ENCODE measurements at places on chromosomes 6 and 20.
A peak's percentile ranks its signal among the peaks of the same experiment; 100 is the strongest.

DNA sequence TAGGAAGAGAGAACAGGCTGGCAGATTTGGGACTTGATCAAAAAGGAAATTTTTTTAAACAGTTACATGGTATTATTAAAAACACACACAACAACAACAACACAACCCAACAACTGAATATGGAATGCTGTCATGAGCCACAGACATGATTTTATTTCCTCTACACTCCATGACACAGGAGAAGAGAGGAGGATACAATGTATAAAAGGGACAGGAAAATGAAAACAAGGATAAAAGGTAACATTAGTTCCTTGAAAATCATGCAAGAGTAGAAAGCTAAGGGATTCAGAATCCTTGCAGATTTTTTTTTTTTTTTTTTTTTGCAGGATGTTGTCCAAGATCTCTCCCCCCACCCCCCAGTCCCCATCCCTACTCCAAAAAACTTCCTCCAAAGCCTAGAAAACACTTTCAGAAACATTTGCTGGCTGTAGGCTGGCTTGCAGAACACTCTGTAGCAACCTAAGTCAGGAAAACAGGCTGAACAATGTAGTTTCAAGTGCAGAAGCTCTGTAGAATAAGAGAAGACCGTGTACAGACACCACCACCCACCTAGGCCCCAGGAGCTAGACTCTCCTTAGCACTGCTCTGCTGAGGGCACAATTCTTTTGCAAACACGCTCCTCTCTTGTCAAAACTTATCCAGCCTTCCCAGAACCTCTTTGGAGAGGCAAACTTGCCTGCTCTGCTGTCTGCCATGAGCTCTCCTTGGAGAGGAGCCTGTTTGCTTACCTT is 845 bp downstream of the ZMYND8 start:
- DNase-seq: peak; percentile 23

DNA sequence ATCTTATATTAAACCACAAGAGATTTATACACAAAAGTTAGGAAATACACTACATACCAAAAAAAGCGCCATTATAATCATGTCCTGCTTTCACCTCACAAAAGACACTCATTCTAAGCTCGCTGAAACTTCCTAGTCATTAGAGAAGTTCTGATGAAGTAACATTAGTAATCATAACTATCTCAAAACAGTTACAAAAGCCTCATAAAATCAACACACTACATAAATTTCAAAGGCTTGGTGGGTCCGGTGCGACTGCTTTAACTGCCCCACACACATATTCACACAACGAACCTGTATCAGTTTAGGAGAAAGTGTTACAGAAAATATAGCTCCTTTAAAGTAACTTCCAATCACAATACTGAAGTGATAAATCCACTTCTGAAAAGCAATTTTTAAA is 1.9 kb downstream of the PHIP start:
- peak; percentile 8 for DNase-seq

GRCh38 chr6:55131616-55132015 is 42.7 kb upstream of the HCRTR2 start:
- DNase-seq: no peak

DNA sequence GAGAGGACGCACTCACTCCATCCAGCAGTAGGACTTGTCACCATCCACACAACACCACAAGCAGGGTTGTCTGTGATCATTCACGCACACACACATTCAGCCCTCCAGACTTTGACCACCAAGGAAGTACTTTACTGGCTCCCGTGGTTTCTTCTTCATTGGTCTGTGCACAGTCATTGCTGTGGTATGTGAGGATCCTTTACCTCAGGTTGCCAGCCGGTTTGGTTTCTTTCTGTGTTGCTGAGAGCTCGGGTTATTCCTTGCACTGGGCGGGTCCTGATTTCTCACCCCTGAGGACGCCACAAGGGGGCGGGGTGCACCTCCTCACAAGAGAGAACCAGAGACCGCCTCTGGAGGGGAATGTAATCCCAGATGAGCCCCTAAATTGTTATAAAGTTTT is 11.2 kb downstream of the SLC35A1 start:
- DNase-seq: peak; percentile 9

DNA sequence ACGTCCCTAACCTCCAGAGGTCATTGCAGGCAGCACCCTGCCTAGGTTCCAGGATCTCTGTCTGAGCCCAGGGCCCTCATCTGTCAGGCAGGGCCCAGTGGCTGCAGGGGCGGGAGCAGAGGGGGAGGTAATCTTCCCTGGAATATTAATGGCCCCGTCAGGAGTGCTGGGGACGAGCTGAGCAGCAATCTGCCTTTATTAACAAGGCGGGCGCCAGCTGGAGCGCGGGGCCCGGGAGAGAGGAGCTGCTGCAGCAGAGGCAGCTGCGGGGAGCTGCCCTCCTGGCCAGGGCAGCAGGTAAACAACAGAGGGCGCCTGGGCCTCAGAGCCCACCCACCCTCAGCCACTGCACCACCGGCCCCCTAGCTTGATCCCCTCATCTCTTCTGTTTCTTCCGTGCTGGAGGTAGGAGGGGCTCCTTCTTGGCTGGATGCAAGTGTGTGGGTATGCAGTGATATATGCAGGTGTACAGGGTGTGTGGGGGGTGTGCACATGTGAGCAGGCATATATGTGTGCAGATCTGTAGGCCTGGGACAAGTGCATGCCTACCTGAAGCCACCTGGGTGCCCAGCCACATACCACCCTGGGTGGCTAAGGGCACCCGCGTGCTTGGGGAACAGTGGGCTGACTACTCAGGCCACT is 131.8 kb upstream of the MLN start:
- DNase-seq: no peak

DNA sequence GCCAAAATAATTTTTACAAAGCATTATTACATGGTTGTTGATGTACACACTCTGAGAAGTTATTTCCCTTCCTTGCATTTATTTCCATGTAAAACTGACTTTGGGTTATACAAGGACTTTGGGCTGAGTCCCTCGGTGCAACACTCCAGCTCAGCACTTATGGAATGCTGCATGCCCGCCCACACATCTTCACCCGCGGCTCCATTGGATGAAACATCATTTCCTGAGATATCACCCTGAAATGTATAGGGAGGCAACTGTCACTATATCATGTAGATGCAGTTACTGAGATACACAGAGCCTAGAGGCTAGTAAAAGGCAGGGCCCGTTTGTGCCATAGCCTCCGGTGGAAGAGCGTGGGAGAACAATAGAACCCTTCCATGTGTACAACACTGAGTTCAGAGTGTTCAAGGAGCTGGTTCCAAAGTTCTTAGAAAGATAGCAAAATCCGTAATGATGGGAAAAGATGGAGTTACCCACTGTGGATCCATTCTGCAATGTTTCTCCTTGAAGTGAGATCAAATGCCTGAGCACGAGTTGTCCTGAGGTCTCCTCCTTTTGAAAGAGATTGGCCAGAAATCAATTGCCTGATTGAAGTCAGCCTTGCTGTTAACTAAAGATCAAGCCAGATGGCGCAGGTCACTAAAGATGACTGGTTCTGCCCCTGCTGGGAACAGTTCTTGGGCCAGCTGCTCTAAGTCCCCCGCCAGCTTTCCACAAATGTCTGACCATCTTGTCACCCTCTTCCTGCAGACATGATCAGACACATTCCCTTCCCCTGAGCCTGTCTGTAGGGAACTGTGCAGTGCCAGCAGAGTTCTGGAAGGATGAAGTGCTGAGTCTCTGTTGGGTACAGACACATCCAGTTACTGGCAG is 100.9 kb upstream of the IYD start:
- no peak for DNase-seq

GRCh38 chr6:56073315-56073714 is 174.1 kb downstream of the COL21A1 start:
- DNase-seq: no peak

- DNase-seq: no peak
Observed at GRCh38 chr6:113997116-113997515, 26.2 kb upstream of the HDAC2 start.

DNA sequence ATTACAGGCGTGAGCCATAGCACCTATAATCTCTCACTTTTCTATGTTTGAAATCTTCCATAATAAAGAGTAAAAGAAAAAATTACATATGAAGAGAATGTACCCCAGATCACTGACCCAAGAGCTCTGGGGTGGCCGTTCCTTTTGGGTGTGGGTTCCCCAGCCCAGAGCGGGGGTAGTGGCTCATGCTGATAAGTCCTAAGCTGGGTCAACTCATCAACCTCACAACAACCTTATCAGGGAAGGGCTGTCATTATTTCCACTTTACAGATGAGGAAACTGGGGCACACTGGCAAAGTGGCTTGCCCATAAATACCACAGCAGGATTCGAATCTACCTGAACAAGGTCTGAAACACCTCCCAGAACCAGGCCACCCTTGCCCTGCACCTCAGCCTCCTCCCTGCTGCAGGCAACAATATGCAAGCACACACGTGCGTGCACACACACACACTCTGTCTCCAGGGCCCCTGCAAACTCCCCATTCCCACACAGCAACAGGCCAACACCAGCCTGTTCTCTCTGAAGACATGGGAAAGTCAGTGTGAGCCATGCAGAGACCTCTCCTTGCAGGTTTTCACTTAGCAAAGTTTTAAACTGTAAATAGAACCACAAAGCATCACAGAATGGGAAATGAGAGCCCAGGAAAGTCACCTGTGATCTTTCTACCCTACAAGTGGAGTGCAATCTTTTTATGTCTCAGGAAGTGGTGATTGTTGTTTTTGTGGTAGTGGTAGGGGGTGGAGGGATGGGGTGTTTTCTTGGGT is 27.7 kb downstream of the BFSP1 start:
- no peak for DNase-seq

DNA sequence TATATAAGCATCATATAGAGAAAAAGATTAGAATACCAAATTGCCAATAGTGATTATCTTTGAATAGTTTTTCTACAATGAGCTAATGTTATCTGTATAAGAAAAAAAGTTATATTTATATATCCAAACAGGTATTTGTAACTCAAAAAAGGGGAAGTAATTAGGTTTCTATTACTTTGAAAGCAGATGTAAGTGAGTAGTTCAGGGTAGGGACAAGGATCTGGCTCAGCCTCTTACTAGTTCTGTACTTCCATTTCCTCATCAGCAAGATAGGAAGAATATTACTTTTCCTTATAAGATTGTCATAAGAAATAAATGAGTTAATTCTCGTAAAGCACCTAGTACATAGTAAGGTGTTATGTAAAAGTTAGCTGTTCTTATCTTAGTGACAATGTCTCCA is 32.2 kb downstream of the AHI1 start:
- no peak for DNase-seq

DNA sequence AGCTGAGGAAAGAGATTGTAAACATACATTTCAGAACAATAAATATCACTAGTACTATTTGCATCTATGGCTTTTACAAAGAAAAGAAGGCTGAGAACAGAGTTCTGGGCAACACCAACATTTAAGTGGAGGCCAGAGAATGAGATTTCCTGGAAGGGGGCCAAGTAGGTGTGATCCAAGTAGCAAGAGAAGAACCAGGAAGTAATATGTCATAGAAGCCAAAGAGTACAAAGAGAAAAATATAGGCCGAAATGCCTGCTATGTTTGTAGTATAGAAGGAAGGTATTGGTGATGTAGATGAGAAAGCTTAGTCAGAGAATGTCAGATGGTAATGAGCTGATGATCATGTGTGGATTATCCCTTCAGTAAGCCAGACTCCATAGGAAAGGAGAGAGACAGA is 94.5 kb downstream of the PERP start:
- no peak for DNase-seq

GRCh38 chr20:33732166-33732970 is 572 bp downstream of the ZNF341 start:
- DNase-seq: peak; percentile 85

DNA sequence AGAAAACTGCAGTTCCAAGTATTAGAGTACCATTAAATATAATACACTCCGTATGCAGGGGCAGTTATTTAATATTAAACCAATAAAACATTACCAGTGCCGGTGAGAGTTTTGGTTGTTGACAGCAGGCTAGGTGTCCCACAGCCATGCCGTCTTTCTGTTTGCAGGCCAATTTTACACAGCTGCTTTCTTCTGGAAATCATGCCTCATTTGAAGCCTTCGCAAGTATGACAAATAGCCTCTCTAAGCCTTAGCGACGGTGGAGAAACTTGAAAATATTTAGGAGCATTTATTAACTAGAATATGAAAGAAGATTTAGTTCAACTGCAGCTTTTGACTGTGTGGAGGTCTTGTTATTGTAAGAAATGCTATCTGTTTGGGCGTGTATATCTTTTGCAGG is 226.0 kb downstream of the BMP2 start:
- no peak for DNase-seq

- no peak for DNase-seq
Observed at GRCh38 chr6:43310624-43311023, 2.0 kb upstream of the CRIP3 start.

DNA sequence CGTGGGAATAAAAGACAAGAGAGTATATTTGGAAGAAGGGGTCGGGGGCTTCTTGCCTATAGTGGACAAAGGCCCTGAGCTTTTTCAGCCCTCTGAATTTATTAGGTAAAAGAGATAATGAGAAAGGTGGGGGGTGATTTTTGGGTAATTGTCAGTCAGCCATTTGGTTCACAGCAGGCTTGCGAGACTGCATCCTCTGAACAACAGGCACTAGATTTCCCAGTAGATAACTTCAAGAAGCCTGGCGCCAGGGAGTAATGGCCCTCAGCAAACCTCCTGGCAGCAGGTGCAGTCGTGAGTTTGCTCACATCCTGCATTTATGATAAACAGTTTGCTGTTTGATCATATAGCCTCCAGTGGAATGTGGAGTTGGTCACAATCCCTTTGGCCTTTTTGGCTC is 609.0 kb downstream of the DHX35 start:
- no peak for DNase-seq

GRCh38 chr6:107870381-107870780 is 46.3 kb upstream of the SCML4 start:
- DNase-seq: no peak

GRCh38 chr6:23953976-23954375 is 172.0 kb upstream of the NRSN1 start:
- DNase-seq: no peak

DNA sequence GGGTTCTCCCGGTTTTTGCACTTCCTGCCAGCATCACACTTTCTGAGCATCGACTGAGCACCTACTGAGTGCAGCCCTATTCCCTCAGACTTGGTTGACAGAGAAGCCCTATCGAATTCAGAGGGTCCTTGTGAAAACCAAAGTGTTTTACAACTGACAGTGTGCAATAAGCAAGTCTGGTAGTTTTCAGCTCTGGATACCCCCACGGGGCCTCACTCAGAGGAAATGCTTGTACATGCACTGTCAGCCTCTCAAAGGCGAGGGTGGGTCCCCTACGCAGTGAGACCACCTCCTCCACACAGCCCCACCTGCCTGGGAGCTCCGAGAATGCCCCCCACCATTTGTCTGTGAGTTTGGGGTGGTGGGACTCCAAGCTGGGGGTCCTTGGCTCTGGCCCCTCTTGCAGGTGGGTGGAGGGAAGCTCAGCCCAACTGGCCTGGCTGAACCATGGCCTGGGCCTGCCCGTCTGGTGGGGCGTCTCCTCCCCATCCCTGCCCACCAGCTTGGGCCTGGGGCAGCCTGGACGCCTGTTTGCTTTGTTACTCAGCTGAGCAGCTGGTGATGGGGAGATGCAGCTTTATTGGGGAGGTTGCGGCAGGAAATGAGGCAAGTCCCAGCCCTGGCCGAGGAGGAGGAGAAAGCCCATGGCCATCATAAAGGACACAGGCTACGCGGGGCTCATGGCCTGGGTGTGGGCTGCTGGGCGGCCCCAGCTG is 1.7 kb downstream of the SPDEF start:
- no peak for DNase-seq

GRCh38 chr6:912871-913835 is 220.2 kb upstream of the EXOC2 start:
- DNase-seq: no peak

- no peak for DNase-seq
Observed at GRCh38 chr6:137227871-137228302, 8.7 kb upstream of the IFNGR1 start.

GRCh38 chr6:42451333-42452170 is at the start of gene TRERF1:
TSS of gene TRERF1 (minus strand) at chr6:42451926. CDS start at chr6:42269590, 182,336 bp downstream.
- DNase-seq: peak; percentile 66

- DNase-seq: no peak
Observed at GRCh38 chr20:38114353-38114791, 50.7 kb downstream of the TGM2 start.
